NT2/D1 (cell line): ENCODE measurements at places on chromosomes 6 and 20.

DNA sequence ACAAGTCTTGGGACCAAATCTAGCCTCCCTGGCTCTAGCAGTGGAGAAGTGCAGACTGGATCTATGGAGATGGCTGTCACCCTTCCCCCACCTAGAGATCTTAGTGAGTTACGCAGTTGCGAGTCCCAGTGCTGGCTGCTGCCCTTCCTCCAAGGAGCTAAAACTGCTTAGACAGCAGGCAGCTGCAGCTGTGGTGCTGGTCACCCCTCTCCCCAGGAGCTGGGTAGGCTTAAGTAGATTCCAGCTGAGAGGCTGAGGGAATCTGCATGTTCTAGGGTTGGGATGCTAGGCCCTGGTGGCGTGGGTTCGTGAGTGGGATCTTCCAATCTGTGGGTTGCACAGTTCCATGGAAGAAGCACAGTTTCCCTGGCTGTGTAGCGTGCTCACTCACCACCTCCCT lies 120.2 kb downstream of the SLC35B3 start:
- DNase-seq = no peak

DNA sequence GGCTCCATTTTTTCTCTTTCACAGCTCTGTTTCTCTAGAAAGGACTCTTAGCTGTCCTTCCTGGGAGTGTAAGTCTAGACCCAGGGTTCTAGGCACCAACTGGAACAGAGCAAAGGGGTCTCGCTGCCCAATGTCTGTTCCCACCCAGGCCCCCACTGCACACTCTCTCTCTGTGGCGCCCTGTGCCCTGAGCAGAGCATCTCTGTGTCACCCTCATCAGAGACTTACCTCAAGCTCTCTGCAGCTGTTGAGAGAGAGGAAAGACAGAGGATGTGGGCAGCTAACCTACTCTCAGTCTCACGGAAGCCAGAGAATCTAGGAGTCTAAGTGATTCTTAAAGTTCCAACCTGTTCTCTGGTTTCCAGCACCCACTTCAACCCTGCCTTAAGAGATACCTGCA lies 9.5 kb downstream of the NCR2 start:
- no peak for DNase-seq

DNA sequence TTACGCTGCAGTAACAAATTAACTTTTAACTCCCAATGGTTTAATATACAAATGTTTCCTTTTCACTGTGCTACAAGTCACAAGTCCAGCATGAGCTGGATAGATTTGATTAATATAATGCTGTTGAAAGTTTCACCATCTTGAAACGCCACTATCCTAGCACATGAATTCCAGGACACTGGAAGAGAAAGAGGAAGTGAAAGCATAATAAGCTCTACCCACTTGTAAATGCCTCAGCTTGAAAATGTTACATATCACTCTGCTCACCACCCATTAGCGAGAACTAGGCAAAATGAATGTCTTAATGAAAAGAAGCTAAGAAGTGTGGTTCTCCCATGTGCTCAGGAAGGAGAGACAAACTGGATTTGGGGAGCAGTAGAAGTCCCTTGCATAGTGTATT lies 46.9 kb downstream of the PCSK2 start:
- DNase-seq = no peak

- DNase-seq = no peak
These were observed 132.3 kb downstream of the ISM1 start for GRCh38 chr20:13353261-13353945.

- no peak for DNase-seq
These were observed 45.1 kb downstream of the TMEM242 start for GRCh38 chr6:157278171-157278570.

- no peak for DNase-seq
These were observed 156.8 kb downstream of the DTNBP1 start for GRCh38 chr6:15506066-15506465.

DNA sequence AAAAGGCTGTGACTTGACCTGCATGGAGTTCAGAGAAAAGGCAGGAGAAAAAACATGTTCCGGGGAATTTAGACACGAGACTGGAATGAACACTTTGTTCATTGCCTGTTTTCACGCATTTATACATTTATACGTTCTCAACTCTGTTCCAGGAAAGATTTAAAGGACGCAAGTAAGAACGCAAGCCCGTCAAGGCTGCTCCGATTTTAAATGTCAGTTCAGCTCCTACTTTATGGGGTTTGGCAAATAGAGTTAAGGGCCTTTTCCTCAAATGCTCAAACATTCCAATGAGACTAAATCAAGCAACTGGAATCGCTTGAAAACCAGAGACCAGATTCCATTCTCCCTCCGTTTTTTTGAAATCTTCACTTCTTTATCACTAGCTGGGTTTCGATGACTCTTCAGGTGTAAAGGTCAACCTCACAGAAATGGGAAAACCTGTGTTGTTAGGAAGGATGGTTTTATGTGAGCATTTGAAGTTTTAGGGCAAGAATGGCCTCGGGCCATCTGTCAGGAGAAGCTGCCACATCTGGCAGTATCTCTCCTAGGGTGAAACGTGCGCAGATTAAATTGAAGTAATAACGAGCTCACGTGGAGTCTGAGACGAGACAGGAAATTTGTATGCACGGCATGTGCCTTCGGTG lies 24.9 kb downstream of the TTLL2 start:
- no peak for DNase-seq

DNA sequence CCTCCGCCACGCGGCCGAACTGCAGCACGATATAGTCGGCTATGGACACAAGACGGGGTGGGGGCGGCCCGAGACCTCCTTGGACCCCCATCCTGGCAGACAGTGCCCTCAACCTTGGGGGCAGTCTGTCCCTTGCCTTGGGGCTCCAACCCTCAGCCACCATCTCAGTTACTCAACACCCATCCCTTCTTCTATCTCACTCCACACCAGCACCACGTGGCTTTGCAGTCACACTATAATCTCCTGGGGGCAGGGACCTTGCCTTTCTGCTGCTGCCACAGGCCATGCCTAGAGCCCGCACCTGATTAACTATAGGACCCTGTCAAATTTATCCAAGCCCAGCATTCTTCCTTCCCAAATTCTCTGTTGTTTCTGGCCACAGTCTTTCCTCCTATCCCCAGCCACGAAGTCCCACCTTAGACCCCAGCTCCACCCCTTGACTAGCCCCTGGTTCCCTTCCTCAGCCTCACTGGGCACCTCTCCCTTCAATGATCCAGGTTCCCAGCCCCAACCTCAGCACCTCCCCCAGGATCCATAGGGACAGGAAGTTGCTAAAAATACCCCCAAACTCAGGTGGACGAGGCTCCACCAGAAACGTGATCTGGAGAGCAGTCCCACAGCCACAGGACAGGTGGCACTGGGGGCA lies 1.7 kb upstream of the TEAD3 start:
- DNase-seq = no peak

- peak; percentile 6 for DNase-seq
These were observed 57.6 kb downstream of the NRSN1 start for GRCh38 chr6:24183584-24183983.

- DNase-seq = no peak
These were observed 23.1 kb upstream of the BMP7 start for GRCh38 chr20:57289391-57290177.
